Muscle of back (tissue), 13 donors: ENCODE measurements at places on chromosomes 6 and 20.
A peak's percentile ranks its signal among the peaks of the same experiment; 100 is the strongest.

- no peak for DNase-seq
Observed at GRCh38 chr6:18412644-18413043, 25.5 kb downstream of the RNF144B start.

DNA sequence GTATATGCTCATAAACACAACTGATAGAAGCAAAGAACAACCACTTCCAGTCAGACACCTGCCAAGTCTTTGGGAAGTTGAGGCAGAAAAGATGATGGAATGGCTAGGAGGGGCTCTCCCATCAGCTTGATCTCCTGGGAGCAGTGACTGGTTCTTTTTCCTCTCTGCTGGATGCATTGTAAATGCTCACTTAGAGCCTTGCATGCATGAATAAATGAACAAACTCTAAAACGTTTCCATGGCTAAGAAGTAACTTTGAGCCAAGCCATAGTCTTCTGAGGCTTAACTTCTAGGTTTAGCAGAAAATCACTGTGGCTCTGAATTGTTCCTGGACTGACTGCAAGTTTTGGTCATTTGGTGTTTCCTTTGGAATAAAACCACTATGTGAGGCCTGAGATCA lies 166.4 kb upstream of the CITED2 start:
- no peak for DNase-seq

- DNase-seq: no peak
Observed at GRCh38 chr6:148287623-148288333, 54.9 kb upstream of the SASH1 start.

DNA sequence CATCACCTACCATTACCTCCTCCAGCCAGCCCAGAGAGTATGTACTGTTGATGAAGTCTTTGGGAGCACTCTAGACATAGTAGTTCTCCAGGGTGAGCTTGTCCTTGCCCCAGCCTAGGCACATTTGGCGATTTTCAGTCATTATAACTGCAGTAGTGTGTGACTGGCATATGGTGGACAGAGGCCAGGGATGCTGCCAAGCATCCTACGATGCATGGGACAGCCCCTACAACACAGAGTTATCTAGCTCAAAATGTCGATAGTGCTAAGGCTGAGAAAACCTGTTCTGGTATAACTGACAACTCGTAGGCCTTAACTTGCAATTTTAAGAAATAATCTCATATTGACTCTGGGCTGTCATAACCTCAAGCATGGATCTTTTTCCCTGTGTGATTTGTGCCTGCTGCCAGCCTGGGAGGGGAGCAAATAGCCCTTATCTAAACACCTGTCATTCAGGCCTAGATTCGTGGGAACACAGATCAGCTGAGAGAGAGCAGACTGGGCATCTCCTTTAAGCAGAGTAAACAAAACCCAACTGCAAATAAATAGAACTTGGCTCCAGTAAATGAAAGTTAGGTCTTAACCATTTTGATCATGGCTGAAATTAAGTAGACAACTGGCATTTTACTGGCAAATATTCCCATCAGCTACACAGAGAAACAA lies 102.6 kb downstream of the SPTLC3 start:
- DNase-seq: no peak

GRCh38 chr6:30219244-30219643 lies 6.0 kb upstream of the TRIM26 start:
- DNase-seq: peak; percentile 74

DNA sequence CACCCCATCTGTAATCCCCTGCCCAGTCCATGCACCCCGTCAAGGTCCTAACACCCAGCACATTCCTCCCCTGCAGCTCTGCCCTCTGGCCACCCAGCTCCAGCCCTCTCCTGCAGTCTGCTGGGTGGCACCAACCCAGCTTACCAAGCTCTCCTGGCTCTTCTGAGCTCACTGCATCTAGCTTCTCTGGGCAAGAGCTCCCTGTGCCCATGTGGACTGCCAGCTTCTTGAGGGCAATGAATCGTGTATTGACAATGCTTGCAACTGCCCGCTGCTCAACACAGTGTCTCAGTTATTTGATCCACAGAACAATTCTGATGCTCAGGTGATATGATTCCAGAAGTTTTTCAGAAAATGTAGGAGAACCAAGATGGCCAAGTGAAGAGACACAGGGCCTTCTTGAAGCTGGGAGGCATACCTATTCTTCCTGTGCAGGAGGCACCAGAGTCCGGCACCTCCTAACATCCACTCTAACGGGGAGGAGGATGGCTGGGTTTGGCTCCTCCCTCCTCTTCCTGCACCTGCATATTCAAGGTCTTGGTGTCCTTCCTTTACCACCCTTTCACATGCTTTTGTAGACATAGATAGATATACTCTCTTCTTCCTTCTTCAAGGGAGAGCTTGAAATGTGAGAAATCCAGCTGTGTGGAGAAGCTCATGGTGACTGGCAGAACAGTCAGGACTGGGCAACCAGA lies 85.6 kb downstream of the TRERF1 start:
- DNase-seq: no peak

- no peak for DNase-seq
Observed at GRCh38 chr20:12927489-12927888, 81.3 kb upstream of the SPTLC3 start.

GRCh38 chr6:81293896-81294295 lies 458.6 kb downstream of the TENT5A start:
- DNase-seq: no peak

DNA sequence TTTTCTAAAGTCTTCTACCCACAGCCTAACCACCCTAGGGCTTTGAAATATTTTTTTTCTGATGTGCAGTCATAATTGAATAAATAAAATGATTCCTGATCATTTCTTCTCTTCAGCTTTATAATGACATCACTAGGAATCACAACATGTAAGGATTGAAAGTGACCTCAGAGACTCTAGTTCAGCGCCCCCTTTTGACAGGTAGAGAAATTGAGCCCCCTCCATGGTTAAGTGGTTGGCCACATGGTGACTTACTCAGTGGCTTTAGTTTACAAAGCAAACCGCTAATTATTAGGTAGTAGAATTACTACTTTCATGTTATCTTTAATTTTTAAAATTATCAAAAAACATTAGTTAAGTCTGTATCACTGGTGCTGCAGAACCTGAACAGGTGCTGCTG lies 13.3 kb upstream of the SLC2A12 start:
- DNase-seq: no peak

DNA sequence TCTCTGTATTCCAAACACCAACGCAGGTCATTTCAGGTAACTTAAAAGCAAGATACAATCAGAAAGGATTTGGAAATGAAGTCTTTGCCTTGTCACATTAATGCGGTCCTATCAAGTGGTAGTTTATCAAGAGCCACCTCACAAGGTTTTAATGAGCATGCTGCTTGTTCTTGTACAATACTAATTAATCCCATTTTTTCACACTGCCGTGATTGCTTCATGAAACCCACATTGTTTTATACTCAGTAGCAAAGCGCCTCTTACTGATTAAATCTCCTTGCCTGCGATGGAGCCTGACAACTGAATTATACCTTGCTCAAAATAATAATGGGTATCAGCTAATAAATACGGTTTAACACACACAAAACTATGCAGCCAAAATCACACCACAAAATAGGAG lies 234.1 kb upstream of the TSHZ2 start:
- no peak for DNase-seq

DNA sequence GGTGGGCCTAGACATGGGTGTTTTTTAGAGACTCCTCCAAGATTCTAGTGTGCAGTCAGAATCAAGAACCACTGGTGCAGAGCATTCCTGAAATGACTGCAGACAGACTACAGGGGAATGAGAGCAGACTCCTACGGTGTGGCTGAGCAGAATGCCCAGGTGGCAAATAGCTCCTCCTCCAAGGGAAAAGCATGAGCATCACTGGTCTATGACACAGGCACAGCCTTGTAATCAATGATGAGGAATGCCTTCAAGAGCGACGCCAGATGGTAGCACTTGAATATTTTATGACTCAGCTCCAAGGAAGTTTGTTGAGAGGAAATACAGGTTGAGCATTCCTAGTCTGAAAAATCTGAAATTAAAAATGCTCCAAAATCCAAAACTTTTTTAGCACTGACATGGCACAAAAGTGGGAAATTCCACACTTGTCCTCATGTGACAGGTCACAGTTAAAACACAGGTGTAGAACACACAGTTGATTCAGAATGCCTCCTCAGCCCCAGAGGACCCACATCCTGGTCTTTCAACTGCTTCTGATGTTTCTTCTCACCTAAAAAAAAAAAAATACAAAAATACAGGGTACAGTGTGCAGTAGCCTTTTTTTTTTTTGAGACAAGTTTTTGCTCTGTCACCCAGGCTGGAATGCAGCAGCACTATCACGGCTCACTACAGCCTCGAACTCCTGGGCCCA lies 10.6 kb upstream of the FAM8A1 start:
- peak; percentile 56 for DNase-seq

- DNase-seq: no peak
Observed at GRCh38 chr6:130955755-130956154, 107.3 kb downstream of the EPB41L2 start.

DNA sequence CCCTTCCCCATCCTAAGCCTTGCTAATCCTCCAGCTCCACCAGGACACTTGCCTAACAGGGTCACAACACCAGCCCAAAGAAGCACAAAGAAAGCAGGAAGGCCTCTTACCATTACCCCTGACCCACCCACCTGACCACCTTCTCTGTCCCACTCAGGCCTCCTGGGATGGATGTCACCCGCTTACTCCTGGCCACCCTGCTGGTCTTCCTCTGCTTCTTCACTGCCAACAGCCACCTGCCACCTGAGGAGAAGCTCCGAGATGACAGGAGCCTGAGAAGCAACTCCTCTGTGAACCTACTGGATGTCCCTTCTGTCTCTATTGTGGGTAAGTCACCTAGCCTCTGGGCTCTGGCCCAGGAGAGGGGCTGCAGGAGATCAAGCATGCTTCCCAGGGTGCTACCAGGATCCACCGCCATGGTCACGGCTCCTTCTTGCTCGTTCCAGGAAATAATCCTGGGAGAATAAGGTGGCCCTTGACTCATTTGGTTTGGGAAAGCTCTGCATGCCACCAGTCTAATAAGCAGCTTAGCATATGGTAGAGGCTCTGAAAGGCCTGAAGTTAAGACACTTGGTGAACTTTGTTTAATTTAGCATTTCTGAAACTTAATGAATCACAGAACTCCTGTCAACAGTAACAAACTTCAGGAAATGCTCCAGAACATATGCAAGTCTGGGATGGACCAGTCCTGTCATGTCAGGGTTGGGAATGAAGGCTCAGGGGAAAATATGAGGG lies 19.2 kb downstream of the ASIP start:
- no peak for DNase-seq

GRCh38 chr6:131597446-131597845 lies 24.4 kb downstream of the ARG1 start:
- DNase-seq: no peak

DNA sequence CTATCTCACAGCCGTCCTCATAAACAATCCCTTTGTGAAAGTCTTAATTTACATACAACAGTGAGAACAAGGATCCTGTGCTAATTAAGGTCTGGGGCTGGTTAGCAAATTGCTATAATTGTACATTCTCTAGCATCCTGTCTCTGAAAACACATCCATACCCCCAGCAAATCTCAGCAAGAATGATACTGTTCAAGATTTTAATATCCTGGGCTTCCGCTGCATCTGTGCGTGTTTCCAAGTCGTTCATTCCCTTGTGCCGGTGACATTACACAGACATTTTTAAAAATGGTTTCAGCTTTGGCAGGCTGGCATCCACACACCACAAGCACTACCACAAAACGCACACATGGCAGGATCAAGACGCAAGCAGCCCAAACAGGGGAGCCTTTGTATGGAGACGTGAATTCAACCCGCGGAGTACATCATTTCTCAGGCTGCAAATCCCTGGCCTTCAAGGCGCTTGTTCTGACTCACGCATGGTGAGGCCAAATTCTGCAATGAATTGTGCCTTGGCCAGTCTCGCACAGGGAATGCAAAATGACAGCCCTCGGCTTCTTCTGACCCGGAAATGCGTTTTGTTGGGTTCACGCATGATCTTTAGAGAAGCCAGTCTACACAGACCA lies 20.3 kb downstream of the ZMYND8 start:
- no peak for DNase-seq
